ENCODE measurements at places on chromosomes 12 and 14. TPM values are rescaled to one million over a fixed set of nuclear protein-coding genes. Genes with fewer than 3 reads are reported as not detected.

- DNase-seq = no peak
Observed at GRCh38 chr14:40240245-40240859, 808.1 kb upstream of the FBXO33 start.

GRCh38 chr14:105859717-105860614 lies 333.6 kb downstream of the TMEM121 start:
- peak; percentile 15 for DNase-seq

DNA sequence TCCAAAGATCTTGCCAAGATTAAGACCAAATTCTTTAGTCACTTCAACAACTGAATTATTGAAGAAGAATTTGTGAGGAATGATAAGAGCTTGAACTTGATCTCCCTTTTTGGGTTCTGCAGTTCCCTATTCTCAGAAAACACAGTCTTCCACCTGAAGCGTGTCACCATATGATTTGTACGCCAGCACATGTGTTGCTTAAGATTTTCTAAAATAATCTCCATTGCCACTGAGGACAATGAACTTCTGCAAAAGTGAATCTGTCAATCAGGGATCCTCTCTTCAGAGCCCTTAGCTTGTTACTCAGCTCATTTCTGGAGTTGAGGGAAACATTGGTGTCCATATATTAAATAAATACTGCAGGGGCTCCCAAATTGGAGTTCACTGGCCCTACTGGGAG lies 4.2 kb upstream of the SPIC start:
- no peak for DNase-seq

TSPAN8 gene
- 1.2 TPM for total RNA-seq

- DNase-seq = no peak
Observed at GRCh38 chr14:89078021-89078795, 253.8 kb downstream of the TTC8 start.

RNASE3 gene
- not detected for total RNA-seq

DNA sequence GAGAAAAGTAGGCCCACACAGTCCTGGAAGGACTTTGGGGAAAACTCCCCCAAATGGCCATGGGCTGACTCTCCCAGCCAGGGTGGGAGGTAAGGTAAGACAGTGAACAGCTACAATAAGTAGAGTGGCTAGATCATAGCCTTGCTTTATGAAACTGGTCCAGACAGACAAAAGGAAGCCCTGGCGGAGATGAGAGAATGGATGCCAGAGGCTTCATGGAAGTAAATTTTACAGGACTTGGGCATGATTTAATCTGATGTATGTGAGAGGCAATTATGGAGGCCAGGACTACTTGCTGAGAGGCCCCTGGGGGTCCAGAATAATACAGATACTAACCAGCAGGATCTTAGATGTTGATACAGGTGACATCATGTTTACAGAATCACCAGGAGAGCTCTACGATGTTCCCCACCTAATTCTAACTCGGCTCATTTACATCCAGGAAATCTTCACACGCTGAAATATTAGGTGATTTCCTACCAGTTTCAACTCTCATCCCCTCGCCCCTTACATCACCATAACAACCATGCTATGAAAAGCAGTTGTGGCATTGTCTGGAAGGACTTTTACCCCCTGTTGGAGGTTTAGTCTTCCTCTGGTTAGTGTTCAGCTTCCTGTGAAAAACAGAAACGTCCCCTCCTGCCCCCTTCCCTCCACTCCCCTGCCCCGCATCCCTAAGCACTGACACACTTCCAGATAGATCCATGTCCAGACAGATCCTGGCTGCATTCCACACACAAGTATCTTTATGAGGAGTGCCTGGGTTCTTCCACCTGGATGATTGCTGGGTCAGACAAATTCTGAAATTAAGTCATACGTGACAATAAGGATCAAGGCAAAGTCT lies 39.5 kb upstream of the NT5DC3 start:
- no peak for DNase-seq

RAD51AP1 gene
- total RNA-seq = 2.8 TPM

DNA sequence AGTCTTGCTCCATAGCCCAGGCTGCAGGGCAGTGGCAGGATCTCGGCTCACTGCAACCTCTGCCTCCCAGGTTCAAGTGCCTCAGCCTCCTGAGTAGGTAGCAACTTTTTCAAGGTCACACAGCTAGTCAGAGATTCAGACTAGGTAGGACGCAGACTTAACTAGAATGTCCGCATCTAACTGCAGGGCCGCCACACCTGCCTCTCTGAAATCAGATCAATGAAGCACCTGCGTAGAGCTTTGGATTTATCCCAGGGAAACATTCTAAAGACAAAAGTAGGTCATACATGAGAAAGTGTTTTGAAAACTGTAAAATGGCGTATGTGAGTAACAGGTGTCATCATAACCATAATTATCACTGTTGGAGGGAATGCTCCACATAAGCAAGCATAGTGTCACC lies 49.5 kb upstream of the PAPOLA start:
- no peak for DNase-seq

FLRT2 gene
- 20.5 TPM for total RNA-seq

DNA sequence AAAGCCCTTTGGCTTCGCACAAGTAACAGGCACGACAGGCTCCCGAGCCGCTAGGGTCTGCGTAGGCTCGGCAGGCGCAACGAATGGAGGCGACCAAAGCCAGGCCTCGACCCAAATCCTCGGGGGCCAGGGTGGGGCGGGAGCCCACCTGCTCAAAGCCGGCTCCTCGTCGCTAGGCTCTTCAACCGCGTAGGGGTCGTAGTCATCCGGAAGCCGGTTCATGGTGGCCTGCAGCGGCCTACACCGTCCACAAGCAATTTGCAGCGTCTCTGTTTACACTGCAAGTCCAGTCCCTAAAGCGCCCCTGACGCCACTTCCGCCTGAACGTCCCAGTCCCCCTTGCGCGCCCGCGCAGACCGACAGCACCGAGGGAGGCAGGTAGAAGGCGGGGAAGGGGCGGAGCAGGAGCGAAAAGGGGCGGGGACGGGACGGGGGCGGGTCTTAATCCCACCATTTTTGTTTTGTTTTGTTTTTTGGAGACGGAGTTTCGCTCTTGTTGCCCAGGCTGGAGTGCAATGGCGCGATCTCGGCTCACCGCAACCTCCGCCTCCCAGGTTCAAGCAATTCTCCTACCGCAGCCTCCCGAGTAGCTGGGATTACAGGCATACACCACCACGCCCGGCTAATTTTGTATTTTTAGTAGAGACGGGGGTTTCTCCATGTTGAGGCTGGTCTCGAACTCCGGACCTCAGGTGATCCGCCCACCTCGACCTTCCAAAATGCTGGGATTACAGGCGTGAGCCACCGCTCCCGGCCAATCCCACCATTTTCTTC lies at the start of gene EAPP:
Gene EAPP (minus strand): TSS at position 295 of the 774 bp plus-strand sequence. CDS start 73 bp downstream, at position 222.
- DNase-seq = peak; percentile 98

- DNase-seq = no peak
Observed at GRCh38 chr12:110744601-110745264, 2.0 kb upstream of the PPP1CC start.

FOXN4 gene
- total RNA-seq = not detected

TGFB3 gene
- 35.1 TPM for total RNA-seq

Measured in left cardiac atrium (tissue), 4 donors.